ENCODE measurements at places on chromosomes 5 and 9.

GRCh38 chr9:7241694-7242093 lies 483.9 kb downstream of the KDM4C start:
- no peak for DNase-seq

DNA sequence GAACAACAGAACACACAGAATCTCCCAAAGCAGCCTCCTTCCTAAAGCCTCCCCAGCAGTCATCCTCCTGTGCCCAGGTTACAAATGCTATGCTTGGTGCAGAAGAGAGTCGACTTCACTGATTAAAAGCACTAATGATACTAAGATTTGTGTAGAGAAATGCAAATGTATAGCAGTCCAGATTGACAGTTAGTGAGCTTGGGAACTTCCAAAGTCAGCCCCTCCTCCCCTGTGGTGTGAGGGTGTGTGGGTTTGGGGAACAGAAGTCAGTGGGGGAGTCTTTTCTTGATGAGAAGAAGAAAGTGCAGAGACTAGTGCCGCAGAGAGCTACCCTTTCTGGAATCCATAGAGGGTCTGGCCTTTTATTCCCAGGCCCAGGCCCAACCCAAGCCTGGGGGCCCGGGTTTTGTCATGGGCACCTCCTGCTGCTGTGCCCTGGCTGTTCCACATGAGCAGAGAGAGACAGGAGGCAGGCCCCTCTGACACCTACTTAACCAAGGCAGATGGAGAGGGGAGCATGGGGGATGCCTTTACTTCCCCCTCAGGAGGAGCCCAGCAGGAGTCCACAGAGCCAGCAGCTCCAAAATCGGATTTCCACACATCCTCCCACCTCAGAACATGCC lies 173.3 kb downstream of the DENND1A start:
- no peak for DNase-seq

DNA sequence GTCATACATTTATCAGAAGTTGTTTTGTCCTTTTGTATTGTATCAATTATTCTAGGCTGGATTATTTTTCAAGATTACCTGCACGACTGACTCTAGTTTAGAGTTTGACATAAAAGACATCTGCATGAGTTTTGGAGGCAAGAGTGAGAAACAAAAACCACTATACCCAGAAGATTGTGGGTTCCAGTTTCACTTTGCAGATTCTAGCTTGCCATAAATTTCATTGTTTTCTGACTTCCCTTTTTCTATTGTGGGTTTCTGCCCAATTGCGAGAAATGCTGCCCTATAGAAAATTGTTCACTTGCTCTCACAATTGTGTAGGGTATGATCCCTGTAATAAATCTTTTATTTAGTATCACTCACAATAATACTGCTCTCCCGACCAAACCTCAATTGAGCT lies 1043.4 kb upstream of the CDH10 start:
- DNase-seq: no peak

GRCh38 chr9:3337515-3338225 lies 188.1 kb downstream of the RFX3 start:
- DNase-seq: no peak

DNA sequence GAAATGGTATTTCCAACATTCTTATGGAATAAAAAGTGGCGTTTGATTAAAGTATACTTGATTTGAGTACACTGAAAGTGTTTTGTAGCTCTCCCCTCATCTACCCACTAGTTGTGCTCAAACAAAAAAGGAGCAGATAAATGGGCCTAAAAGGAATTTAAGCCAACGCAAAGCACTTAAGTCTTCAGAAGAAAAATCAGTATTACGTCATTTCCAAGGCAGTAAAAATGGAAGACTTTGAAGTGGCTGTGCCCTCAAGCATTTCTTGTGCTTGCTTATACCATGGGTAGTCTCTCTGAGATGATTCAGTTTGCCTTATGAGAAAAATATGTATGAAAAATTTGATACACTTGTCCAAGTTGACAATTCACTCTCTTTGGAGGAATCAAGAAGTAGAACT lies 279.9 kb upstream of the CD180 start:
- DNase-seq: no peak
